ENCODE measurements at places on chromosomes 6 and 20.

DNA sequence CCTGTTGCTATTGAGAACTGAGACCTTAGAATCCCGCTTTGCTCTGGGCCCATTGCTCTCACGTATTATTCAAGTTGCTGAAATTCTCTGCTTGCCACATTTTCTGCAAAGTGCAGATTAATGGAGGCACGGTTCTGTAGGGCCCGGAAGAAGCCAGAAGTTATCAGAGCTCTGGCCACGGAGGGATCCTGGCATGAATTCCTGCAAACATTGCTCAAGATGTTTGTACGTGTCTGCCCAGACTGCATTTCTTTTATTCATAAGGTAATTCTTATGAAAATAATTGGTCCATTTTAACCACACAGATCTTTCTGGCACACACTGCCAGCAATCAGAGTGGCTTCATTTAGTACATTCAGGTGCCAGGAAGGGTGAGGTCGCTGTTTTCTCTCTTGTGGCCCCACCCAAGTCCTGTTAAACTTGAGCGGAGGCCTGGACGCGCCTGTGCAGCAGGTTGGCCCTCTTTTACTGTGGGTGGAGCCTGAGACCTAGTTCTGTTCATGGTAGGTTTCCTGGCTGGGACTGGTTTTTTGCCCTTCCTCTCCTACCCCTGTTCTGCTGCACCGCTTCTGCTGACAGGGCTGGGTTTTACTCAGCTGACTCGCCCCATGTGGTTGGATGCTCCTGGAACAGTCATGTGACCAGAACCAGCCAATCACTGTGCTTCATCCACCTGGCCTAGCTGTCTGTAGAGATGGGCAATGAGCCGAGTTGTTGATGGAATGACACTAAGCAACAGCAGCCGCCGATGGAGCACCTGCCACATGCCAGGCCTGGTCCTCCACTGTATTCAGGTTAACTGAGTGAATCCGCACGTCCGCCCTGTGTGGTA lies 230.2 kb downstream of the CDH4 start:
- no peak for DNase-seq

GRCh38 chr20:18057101-18057993 lies at the start of gene OVOL2:
Gene OVOL2 (minus strand): TSS chr20:18057916. CDS start chr20:18057634, 282 bp downstream.
- DNase-seq = no peak

DNA sequence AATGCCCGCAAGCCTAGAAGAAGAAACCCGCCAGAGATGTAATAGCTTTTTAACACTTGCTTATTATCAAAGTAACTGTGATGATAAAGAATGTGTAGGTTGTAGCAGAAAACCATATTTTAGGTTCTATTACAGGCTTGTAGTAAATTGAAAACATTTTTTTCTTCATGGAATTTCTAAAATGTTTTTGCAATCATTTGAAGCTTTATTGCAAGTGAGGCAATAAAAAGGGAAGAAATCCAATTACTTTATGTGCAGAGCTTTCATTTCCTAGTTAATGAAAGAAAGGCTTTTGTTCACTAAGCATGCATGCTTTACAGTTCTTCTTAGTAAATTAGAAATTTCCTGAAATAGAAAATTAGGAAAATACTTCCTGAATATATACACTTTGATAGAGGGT lies 135.1 kb downstream of the B3GAT2 start:
- DNase-seq = no peak

DNA sequence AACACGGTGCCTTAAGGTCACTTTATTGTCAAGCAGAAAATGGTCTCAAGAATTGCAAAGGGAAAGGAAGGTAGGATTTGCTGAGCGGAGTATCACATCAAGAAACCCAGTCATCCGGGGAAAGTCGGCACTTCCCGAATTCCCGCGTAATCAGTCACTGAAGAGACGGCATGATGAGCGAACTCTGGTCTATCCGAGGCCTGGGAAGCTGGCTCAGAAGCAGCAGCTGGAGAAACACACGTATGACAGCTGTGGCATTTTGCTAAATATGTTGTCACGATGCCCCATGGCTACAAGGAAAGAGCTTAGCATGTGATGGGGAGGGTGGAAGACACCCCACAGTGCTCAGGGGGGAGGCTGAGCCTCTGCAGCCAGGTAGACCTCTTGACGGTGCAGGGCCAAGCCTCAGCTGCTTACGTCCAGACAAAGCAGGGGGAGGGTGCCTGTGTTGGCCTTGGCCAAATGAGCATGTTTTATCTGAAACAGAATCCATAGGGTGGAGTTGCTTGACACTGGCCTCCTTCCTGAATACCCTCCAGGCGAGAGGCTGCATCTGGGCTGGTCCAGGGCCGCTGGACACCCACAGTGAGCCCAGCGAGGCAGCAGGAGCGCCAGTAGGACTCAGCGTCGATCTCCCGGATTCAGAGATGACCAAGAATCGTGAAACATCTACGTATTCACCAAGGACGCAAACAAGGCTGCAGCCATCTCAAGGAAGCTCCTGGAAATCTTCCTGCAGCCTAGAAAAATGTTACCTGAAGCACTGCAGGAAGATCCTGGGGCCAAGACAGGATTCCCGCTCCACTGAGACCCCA lies 118.8 kb upstream of the AFDN start:
- DNase-seq = no peak

- no peak for DNase-seq
These were observed 16.6 kb downstream of the CRYBG1 start for GRCh38 chr6:106377061-106377540.

- no peak for DNase-seq
These were observed 77.2 kb downstream of the SSR1 start for GRCh38 chr6:7235712-7236305.

GRCh38 chr6:131197716-131198115 lies 62.4 kb downstream of the AKAP7 start:
- DNase-seq = peak; percentile 37

DNA sequence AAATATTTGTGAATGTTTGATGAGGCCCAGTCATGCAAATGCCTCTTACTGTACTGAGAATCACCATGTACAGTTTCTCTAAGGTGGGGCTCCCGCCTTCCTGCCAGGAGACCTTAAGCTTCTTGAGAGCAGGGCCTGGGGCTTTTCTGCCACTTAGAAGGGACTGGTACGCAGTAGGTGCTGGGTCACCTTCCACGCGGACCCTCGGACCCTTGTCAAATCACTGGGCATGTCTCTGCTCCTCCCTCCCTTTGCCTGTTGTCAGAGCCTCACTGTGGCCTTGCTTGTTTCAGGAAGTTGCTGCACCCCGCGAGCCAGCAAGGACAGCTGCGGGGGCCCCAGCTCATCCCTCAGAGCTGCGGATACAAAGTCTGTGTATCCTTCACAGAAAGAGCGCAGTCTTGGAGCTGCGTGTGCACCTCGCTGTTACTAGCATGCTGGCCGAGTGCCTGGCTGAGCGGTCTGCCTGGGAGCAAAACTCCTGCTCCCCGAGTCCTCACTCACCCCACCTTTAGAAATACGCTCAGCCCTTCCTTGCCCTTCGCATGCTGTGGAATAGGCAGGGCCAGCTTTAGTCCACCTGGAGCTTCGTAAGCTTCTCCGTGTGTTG lies 30.7 kb upstream of the IRF4 start:
- no peak for DNase-seq

- no peak for DNase-seq
These were observed 20.8 kb downstream of the SLC24A3 start for GRCh38 chr20:19232997-19233794.

GRCh38 chr20:62409931-62410745 lies 3.1 kb upstream of the CABLES2 start:
- DNase-seq = peak; percentile 10

DNA sequence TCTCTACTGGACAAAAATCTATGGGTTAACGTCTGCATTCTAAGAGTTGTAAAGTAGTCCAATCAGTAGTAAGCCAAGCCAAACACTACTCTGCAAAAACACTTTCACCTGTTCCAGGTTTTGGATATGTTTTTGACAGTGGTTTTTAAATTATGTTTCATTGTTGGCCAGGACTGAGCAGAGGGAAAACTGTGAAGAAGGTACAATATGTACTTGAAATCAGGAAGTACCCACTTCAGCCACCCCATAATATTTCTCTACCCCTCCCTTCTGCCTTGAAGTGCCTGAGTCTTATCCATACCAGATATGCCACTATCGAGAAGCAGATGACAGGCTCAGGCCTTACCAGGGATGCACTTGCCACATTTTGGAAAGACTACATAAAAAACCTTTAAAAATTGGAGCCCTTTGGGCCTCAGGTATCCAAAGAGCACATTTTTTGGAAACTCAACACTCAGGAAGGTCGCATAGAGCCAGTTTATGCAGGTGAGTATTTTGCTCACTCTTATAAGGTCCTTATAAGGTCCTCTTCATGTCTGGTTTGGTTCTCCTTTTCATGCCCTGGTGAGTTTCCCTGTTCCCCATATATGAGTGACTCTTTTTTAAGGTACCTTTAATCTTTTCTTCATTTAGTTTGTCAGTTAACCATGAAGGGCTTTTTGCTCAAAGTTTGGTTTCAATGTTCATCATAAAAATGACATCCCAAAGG lies 859.3 kb upstream of the FLRT3 start:
- no peak for DNase-seq

- DNase-seq = peak; percentile 6
These were observed 7.0 kb downstream of the UQCC1 start for GRCh38 chr20:35404614-35405259.

DNA sequence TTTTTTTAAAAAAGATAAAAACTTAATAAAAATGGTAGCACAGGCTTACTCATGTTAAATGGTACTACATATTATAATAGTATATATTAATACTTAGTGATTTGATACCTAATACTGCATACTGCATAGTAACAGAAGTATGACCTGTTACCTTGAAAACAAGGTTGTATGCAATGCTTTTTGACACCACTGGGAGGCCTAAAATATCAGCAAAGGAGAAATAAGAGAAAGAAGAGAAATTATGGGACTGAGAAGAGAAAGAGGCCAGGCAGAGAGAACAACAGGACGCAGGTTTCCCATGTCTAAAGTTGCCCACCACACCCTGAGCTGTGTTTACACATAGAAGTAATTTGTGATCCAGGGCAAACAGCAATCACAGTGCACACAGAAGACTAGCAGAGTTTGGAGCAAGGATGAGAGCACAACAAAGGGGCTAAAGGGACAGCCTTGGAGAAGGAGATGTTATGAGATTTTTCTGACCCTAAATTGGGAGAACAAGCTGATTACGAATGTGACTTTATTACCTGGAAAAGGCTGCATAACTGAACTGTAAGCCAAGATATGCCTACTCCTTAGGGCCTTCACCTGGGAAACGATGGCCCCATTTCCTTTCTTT lies 73.2 kb downstream of the ROS1 start:
- no peak for DNase-seq

- no peak for DNase-seq
These were observed 4.0 kb downstream of the PLAGL2 start for GRCh38 chr20:32203356-32204204.

DNA sequence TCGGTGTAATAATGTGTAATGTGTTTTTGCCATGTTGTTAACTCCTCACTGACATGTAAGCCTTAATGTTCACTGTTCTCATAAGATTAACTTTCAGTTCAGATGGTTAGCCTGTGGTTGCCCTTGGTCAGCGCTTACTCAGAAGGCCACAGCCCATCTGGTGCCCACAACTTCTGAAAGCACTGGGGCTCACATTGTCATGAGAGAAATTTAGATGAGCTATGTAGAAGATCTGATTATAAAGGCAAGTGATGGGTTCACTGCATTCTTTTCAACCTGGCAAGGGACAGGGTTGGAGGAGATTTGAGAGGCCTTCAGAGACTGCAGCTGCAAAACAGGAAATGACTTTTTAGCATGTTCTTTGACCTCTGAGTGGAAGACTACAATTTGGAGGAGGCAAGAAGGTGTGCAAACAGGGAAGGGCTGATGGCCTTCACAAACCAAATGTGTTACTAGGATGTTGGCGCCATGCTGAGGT lies 242.3 kb upstream of the SUPT3H start:
- DNase-seq = no peak

DNA sequence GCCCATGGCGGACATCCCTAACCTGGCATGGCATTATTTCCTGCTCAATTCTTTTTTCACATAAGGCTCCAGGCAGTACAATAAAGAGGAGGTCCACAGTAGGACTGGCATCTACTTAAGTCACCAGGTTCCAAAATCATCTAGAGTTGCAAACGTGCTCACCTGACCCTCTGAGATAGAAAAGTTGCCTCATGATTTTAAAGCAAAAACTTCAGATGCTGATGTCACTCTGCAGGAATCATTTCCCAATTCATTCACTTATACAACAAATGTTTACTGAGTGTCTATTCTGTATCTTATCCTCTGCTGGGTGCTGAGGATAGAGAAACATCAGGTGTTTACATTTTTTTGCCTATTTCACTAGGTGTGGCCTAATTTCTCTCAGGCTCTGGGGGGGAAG lies 2.2 kb downstream of the ADGRF4 start:
- no peak for DNase-seq

GRCh38 chr6:73177221-73177944 lies 47.9 kb downstream of the KHDC1L start:
- DNase-seq = no peak

GRCh38 chr20:32155017-32155981 lies 45.8 kb downstream of the TM9SF4 start:
- peak; percentile 14 for DNase-seq

GRCh38 chr6:155373276-155373675 lies 59.0 kb upstream of the TFB1M start:
- no peak for DNase-seq

- no peak for DNase-seq
These were observed 13.4 kb downstream of the BCAS1 start for GRCh38 chr20:54056762-54057639.

DNA sequence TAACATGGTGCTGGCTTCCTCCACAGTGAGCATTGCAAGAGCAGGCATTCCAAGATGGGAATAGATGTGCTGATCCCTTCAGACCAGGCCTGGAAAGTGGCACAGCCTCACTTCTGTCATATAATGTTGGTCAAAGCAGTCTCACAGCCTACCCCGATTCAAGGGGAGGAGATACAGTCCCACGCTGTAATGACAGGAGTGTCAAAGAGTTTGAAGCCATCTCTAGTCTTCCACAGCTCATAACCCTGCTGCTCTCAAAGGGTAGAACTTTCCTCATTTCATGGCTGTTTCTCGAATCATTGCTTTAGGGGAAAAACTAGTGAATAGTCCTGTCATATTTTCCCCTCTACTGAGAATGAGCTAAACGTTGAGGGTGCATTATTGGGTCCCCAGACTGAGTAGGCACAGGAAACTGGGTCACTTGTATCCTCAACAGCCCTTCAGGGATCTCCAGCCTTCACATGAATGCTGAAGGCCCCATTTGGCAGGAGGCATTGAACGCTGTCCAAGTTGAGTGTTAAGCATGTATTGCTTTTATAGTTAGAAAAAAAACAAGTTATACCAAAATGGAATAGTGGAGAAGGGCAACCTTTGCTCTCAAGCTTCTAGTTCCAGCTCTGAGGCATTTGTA lies 27.3 kb downstream of the DTD1 start:
- DNase-seq = no peak

DNA sequence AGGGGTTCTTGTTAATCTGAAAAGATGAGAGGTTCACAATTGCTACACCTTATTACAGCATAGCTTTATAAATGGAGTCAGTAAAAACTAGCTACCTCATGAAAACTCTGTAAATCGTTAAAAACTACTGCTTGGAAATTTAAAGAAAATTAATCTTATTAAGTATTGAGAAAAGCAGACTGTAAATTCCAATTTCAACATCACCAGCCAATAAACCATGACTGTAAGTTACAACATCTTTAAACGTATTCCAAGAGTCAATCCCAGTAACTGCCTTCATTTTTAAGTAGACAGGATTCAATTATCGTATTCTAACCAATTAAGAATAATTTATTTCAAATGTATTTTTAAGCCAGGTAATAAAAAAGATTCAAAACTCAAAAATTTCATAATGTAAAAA lies 70.3 kb downstream of the ATG5 start:
- DNase-seq = no peak

- no peak for DNase-seq
These were observed 13.4 kb downstream of the AFDN start for GRCh38 chr6:167840160-167840525.

GRCh38 chr6:82270881-82271635 lies 23.5 kb upstream of the IBTK start:
- DNase-seq = peak; percentile 30
